Activated T-cell treated with anti-CD3 and anti-CD28 coated beads for 4 hours (primary cell): ENCODE measurements at places on chromosomes 7 and 10.

DNA sequence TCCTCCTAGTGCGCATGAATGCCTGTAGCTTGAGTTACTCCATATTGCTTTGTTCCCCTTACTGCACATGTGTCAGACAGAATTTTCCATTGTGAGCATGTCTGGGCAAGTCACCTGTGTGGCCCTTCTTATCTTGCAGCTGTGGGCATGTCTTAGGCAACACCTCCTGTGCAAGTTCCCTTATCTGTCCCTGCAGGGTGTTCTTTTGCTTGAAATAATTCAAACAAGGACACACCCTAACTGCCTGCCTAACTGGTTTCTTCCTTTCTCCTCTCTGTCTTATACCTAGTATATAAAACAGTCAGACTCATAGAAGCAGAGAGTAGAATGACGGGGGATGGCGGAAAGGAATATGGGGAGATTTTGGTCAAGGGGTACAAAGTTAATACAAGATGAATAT lies 421.1 kb upstream of the SORCS1 start:
- no peak for DNase-seq

GRCh38 chr10:90148116-90148855 lies 446.9 kb downstream of the KIF20B start:
- no peak for DNase-seq

- DNase-seq, result no peak
Observed at GRCh38 chr10:30775779-30776591, 146.4 kb upstream of the LYZL2 start.

DNA sequence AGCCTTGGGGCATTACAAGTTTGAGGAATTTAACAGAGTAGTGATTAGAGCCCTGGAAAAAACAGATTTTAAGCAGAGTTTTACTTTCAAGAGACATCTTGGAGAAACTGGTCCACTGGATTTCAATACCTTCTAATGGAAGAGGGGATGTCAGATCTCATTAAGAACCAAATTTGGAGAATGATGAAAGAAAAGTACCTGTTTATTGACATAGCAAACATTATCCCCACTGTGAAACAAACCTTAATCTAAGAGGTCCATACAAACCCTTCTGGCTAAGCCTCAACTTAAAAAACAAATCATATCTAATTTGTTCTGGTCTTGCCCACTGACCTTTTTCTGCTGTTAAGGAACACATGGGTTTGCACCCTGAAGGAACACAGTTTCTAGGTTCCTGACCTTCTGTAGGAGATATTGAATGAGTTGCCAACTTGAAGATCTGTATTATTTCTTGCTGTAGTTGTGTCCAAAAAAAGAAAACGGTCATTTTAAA lies 53.5 kb downstream of the LAMB1 start:
- no peak for DNase-seq

- no peak for DNase-seq
Observed at GRCh38 chr7:78254726-78255055, 456.1 kb downstream of the PHTF2 start.

DNA sequence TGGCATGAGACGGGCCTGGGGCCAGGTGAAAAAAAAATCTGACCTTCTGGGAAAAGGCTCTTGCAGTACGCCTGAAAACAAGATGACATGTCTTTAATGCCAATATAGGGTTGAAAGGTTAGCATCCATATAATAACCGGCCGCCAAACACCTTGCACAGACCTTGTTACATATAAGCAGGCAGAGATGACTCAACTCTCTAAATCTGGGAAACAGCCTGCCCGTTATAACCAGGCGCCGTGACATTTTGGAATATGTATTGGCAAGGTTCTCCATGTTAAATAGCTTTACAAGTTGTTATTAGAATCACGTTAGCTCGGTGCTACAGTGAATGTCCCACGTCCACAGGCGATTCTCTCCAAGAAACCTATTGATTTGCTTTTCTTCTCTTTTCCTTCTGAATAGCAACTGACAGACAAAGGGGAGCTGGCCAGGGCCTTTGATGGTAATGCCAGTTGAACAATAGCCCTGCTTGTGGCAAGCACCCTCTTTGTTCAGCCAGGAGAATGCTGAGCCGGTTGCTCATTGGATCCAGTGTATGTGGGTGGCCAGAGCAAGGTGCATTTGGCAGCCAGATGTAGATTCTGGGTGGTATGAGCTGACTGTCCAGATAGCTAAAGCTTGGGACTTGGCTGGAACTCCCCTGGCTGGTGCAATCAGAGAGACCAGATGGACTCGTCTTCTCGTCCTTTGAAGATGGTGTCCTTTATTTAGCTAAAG lies 80.1 kb upstream of the AUTS2 start:
- DNase-seq, result no peak
